ENCODE measurements at places on chromosomes 16 and 17. TPM values are rescaled to one million over a fixed set of nuclear protein-coding genes. Genes with fewer than 3 reads are reported as not detected.

GRCh38 chr17:28940675-28941074 lies 10.6 kb downstream of the PHF12 start:
- DNase-seq, result no peak
- no peak overlapping the region for H3K4me3 ChIP-seq
- no peak overlapping the region for H3K27ac ChIP-seq

DNA sequence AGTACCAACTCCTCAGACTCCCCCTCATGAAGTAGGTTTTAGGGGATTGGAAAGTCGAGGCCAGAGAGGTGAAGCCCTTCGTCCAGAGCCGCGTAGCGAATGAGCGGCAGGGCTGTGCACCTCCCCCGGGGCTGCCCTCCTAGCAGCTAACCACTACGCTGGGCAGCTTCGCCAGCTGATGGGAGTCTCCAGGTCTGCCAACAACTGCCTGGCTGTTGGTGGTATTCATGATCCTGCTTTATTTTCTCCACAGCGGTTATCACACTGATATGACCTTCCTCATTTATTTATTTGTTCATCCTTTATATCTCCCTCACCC lies 773 bp upstream of the NETO2 start:
- H3K4me1 ChIP-seq, result peaks cover 31% of the 10 kb centered on the region
- peak overlapping the region; percentile 74 for H3K4me3 ChIP-seq
- H3K27me3 ChIP-seq, result peaks cover 17% of the 10 kb centered on the region
- no peak overlapping the region for H3K27ac ChIP-seq

- H3K27me3 ChIP-seq, result no peaks in the 10 kb centered on the region
- peaks cover 5% of the 10 kb centered on the region for H3K4me1 ChIP-seq
- DNase-seq, result no peak
- no peak overlapping the region for H3K27ac ChIP-seq
Observed at GRCh38 chr17:44049294-44050060, 17.0 kb downstream of the LSM12 start.

DNA sequence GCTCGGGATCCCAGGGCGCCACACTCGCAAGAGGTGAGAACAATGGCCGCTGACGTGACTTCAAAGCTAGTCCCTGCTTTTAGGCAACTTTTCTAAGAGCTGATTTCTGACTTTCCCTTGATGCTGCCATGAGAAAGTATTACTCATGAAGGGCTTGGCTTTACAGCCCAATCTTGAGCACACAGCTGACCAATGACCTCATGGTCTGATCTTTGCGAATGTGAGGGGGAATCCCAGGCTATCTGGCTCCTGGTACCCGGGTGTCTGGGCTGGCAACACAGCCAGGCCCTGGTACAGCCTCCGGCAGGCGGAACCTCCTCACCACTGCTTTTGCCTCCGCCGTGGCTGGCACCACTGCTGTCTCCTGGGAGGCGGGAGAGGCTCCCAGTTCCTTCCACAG lies 17.5 kb downstream of the NDUFAF8 start:
- no peak overlapping the region for H3K27ac ChIP-seq
- H3K4me3 ChIP-seq, result no peak overlapping the region
- no peaks in the 10 kb centered on the region for H3K27me3 ChIP-seq

DNA sequence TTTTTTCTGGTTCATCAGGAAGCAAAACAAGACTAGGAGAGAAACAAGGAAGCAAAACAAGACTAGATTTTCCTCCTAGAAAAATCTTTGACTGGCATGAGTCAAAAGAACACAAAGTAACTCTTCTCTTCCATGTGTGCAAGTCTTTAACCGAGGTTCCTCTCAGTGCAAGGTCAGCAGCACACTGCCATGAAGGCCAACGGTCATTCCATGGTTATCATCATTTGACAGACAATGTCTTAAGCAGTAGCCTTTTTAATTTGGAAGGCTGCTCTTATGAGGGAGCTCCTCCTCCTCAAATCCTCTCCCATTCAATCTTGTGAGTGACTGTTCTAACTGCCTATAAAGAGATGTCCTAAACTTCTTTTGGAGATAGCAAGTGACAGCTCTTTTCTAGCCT lies 15.4 kb upstream of the DHRS13 start:
- no peak overlapping the region for H3K27ac ChIP-seq
- peaks cover 9% of the 10 kb centered on the region for H3K4me1 ChIP-seq
- peaks cover 87% of the 10 kb centered on the region for H3K36me3 ChIP-seq
- no peaks in the 10 kb centered on the region for H3K27me3 ChIP-seq
- H3K4me3 ChIP-seq, result no peak overlapping the region

DNA sequence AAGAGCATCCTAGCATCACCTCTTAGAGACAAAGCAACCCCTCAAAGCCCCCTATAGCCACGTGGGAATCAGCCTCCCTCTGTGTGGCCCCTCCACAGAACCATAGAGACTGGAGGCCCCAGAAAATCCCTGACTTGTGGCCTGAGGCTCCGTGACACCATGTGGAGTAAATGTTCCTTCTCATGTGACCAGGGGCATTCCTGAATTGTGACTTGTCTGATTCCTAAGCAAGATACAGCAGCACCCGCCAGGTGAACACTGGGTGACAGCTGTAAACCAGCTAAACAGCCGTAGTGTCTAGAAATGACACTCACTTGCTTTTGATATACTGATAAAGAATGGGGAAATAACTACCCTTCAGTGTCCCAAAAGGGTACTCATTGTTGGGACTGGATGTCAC lies 79.0 kb downstream of the DYNLRB2 start:
- no peaks in the 10 kb centered on the region for H3K27me3 ChIP-seq
- no peak overlapping the region for H3K4me3 ChIP-seq
- H3K36me3 ChIP-seq, result peaks cover 45% of the 10 kb centered on the region
- DNase-seq, result no peak

DNA sequence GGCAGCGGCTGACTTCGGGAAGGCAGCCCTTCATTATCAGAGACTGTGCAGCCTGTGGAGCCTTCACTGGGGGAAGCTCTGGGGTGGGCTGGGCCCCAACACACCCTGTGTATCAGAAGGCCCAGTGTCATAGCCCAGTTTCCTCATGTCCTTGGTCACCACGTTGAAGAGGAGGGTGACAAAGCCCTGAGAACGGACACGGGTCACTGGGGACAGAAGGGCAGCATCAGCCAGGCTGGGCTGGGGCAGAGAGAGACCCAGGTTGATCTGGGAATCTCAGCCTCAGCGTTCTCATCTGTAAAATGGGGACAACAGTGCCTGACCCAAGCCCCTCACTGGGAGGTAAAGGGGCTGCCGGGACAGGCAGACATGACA lies 19.3 kb downstream of the B9D1 start:
- no peak for DNase-seq
- no peaks in the 10 kb centered on the region for H3K4me1 ChIP-seq
- no peak overlapping the region for H3K27ac ChIP-seq
- H3K36me3 ChIP-seq, result no peaks in the 10 kb centered on the region
- H3K4me3 ChIP-seq, result no peak overlapping the region
- H3K27me3 ChIP-seq, result peaks cover 6% of the 10 kb centered on the region

CCDC144A gene
- 5.3 TPM for total RNA-seq

PLCG2 gene
- total RNA-seq, result 11.0 TPM

CCL5 gene
- 482 TPM for total RNA-seq

Measured in activated CD4-positive, alpha-beta memory T cell treated with anti-CD3 and anti-CD28 coated beads, Interleukin-2, amount 10 ng/mL, durations not matched to agents 7 days and 5 days (primary cell).